ENCODE measurements at places on chromosomes 6 and 20.

DNA sequence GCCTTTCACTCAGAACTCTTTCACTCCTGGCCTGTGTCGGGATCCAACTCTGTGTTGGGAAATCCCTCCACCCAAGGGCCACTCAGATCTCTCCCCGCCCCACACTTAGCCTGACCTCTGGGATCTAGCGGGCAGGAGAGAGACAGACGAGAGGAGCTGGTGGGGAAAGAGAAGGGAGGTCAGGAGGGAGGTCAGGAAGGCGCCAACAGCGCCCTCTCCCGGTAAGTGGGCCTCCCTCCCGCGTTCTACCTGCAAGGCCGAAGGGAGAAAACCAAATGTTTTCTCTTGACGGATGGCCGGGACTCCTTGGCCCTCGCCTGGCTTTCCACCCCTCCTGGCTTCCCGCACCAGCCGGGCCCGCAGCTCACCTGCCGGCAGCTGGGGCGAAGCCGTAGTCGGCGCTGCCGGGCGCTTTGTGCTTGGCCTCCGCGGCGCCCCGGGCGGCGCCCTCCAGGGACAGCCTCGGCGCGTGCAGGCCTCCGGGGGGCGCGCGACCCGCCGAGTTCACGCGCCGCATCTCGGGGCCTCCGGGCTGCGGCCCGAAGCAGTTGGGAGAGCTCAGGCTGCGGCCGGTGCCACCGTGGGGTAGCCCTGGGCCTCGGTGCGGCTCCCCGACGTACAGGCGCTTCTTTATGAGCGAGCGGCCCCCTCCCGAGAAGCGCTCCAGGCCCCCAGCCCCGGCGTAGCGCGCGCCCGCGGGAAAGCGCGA is 38.2 kb downstream of the C6orf132 start:
- DNase-seq = peak; percentile 27

DNA sequence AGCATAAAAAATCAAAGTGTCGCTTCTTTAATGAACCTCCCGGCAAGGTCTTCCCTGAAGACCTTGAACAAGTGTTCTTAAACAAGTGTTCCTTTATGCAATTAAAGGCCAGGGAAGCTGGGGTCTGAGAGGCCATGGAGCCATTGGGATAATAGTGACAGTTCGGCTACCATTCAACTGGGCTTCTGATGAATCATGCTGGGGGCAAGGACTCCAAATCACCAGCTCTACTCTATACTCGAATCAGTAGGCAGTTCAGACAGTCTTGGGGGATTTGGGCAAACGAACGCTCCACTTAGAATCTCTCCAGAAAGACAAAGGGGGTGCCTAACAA is 34.7 kb upstream of the EZR start:
- no peak for DNase-seq

DNA sequence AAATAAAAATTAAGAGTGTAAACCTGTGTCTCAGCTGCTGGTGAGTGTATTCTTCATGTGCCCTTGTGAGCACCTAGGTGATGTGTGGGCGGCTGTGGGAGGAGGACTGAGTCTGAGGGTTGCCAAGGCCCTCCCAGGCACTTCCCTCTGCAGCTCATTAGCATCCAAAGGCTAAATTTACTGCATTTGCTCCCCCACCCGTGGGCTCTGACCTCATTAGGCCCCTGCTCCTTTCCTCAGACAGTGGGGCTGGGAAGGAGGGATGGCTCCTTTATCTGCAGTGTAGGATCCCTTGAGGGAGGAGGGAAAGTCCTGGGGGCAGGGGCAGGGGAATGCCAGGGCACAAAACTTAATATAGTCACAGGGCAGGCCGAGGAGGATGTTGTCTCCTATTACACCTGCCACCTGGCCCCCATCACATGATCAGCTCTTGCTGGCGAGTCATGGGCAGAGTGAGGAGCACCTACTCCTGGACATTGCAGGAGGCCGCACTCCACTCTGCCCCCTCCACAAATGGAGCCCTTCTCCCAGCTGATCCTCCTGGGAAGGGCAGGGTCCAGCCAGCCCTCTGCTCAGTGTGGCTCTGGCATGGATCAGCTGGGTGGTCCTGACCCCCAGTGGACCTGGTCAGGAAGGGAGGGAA is 133.2 kb downstream of the MRPL14 start:
- DNase-seq = no peak

DNA sequence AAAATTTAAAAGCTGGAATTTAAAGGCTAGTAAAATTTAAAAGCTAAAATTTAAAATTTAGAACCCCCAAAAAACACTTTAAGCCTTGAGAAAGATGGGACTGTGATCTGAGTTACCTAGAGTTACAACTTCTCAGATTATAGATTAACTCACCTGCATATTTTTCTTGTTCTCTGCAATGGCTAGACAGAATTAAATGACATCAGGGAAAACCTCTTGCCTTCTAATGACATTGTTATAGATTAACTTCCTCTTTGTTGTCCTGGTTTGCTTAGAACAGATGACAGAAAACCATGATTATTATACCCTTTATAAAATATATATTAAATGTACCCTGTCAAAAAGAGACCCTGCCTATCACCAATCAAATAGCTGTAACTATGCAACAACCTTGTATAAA is 56.4 kb downstream of the TRDN start:
- DNase-seq = no peak

DNA sequence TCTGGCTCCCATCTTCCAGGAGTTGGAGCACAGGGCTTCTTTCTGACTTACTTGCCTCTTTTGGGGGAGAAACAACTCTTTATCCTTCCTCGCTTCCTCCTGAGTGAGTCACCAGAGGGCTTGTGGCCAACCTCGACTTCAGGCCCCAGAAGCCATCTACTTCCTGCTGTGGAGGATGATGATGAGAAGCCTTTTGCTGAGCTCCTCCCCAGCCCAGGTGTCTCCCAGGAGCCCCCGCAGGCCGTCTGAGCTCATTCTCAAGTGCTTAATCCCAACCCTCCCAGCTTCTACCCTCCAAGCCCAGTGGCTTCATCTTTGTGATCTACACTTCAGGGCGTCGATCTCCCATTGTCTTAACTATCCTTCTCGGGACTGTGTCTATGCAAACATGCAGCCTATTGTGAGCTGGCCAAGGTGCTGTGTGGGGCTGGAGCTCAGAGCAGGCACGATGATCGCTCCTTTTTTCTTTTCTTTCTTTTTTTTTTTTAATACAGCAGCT is 27.9 kb downstream of the SDCBP2 start:
- peak; percentile 29 for DNase-seq

DNA sequence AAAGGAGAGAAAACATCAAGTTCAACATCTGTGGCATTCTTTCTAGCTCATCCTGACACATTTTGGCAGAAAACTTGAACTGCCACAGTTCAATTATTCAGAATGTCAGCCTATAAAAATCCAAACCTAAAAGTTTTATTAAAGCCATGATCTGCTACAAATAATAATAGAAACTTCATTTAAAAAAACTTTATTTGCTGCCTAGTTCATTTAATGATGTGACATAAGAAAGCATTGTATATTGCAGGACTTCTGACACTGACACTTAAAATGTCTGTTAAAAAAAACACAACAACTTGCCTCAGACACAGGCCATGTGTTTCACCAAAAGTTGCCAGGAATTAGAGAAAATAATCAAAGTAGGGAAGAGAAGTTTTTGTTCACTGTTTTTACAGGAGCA is 88.3 kb upstream of the HTR1E start:
- no peak for DNase-seq

GRCh38 chr6:56314683-56315523 is 67.5 kb upstream of the COL21A1 start:
- DNase-seq = no peak

Measured in activated CD8-positive, alpha-beta memory T cell treated with anti-CD3 and anti-CD28 coated beads for 1 hour (primary cell).